WTC11 (cell line): ENCODE measurements at places on chromosomes 1 and 21. TPM values are rescaled to one million over a fixed set of nuclear protein-coding genes. Genes with fewer than 3 reads are reported as not detected.

DNA sequence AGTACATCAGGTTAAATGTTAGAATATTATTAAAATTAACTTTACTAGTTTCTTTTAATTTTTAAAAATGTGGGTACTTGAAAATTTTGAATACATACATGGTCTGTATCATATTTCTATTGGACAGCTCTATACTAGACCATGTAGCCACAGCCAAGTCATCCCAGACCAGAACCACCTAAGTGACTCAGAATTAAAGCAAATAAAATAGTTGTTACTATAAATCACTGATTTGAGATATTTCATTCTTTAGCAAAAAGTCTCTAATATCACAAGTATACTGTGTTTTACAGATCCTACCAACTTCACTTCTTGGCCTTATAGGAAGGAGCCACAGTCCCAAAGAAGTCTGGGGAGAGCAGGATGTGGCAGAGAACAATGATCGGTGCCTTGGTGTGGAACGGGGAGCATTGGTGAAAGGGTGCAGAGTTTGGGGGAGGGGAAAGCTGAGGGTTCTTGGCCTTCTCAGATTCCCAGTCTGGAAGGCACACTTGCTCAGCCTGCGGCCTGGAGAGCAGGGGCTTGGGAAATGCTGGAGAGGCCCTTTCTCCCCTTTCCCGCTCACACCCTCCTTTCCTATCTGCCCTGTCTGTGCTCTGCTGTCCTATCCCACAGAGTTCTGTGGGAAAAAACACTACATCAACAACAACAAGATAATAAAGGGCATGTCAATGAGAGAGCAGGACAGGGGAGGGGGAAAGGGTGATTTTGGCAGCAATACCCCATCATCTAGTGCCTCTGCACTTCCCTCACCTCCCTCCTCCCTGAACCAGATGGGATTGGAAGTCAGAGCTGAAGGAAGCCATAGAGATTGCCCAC is 122.1 kb downstream of the NGF start:
- DNase-seq: no peak

PLEKHA6 gene
- total RNA-seq: 9.2 to 11.6 TPM (median 11.0 TPM) in 3 replicates

DNA sequence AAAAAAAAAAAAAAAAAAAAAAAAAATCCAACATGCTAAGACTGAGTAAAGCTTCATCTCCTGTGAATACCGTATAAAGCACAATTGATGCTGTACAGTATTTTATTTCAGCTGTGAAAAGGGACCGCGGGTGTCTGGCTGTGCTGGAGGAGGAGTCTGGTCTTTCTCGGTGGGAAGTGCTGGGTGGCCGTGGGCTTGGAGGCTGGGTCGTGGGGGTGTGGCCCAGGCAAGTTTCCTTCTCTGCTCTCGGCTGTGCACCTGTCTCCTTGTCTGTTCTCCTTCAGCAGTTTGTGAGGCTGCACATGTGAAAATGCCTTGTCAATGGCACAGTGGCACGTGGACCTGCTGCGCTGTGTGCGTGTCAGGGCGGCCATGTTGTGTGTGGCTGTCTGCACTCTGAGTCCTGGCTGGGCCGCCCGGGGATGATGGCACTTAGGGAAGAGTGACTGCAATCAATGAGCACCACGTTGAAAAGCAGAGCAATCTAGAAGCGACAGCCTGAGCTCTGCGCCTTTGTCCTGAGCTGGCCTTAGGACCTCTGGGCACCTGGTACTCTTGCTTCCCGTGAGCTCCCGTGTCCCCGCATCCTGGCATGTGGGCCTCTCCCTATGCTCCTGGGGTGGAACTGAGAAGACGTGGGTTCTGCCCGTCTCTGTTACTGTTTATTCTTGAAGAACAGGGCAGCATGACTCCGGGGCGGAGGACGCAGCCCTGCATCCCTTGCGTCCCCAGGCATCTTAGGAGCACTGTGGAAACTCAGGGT is 14.5 kb downstream of the AGPAT3 start:
- no peak for DNase-seq

SEMA6C gene
- 16.3 to 21.0 TPM (median 18.1 TPM) in 3 replicates for total RNA-seq

DNA sequence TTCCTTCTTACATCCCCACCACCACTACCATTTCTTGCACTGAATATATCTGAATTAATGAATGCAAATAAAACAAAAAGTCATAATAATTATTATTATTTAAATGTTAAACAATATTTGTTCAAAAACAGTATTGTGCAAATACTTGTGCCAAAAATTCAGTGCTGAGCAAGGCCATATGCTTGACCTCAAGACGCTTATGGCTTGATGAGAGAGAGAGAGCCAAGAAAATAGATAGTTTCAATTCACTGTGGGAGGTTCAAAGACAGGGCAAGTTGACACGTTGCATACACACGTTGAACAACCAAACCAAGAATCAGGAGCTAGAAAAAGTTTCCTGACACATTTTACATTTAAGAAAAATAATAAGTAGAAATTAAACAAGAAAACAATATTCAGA is 1421.7 kb downstream of the KCNT2 start:
- DNase-seq: no peak

C1QC gene
- total RNA-seq: 0.21 to 0.66 TPM (median 0.28 TPM) in 3 replicates

- DNase-seq: no peak
Measured at GRCh38 chr1:2172012-2172411, 22.6 kb downstream of the FAAP20 start.

ORC1 gene
- total RNA-seq: 33.6 to 45.2 TPM (median 34.0 TPM) in 3 replicates

SLC45A1 gene
- 2.0 to 2.3 TPM (median 2.3 TPM) in 3 replicates for total RNA-seq

- peak; percentile 49 for DNase-seq
Measured at GRCh38 chr1:203351037-203351625, at the start of gene FMOD. Gene FMOD (minus strand): TSS chr1:203351122. CDS start chr1:203348270, 2,852 bp downstream.

GRCh38 chr1:162276493-162276892 is 100.2 kb downstream of the SPATA46 start:
- no peak for DNase-seq

DNA sequence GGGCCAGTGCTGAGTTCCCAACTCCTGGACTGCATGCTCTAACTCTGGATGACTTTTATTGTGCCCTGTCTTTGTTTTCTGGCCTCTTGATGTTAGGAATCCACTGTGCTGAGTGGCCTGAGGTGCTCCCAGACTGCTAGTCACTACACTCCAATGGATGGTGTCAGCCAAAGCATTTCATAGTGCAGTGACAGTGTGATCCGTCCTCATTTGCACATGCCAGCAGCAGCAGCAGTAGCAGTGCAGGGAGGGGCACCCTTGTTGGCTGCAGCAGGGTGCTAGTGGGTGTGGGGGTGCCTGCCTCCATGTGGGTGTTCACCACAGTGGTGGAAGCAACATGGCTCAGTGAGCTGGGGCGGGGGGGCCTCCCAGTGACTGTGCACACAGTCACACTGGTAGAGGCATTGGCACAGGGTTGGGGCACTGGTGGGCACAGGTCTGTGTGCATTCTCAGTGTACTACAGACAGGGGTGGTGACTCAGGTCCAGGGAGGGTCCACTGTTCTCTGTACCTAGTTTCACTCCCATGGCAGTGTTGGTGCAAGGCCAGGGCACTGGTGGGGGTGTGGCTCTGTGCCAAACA is 214.0 kb downstream of the ZC3H11B start:
- no peak for DNase-seq

OR2T2 gene
- total RNA-seq: not detected in 3 replicates

GRCh38 chr1:221648201-221648600 is 93.7 kb downstream of the DUSP10 start:
- DNase-seq: no peak

ZBTB37 gene
- 14.0 to 15.5 TPM (median 14.4 TPM) in 3 replicates for total RNA-seq

GRCh38 chr1:15323989-15324868 is 77.2 kb downstream of the FHAD1 start:
- DNase-seq: no peak

DNA sequence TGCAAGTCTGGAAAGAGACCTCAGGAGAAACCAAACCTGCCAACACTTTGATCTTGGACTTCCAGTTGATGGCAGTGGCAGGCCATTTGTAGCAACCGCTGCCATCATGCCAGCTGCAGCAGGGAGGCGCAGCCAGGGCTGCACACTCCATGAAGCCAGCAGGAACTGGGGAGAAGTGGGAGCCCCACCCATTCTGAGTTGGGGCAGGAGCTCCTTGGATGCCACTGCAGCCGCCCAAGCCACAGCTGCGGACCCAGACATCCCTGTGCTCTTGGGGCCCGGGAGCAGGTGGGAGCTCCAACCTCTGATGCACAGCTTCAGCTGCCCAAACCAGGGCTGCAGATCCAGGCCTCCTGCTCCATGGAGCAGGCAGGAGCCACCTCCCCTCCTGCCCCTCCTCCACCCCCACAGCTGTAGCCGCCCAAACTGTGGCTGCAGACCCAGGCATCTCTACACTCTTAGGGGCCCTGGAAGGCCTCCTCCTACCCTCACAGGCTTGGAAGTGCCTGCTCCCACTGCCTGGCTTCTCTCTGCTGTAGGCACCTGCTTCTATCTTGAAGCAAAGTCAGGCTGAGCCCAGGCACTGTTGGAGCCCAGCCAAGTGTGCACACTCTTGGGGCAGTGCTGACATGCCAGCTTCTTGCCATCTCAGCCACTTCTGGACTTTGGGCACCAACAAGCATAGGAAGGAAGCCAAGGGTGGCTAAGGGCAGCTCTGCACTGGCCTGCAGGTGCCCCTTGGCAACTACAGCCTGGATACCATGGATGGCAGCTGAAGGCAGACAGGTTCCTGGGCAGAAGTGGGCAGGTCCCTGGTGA is 20.0 kb upstream of the DISP1 start:
- peak; percentile 22 for DNase-seq

DNA sequence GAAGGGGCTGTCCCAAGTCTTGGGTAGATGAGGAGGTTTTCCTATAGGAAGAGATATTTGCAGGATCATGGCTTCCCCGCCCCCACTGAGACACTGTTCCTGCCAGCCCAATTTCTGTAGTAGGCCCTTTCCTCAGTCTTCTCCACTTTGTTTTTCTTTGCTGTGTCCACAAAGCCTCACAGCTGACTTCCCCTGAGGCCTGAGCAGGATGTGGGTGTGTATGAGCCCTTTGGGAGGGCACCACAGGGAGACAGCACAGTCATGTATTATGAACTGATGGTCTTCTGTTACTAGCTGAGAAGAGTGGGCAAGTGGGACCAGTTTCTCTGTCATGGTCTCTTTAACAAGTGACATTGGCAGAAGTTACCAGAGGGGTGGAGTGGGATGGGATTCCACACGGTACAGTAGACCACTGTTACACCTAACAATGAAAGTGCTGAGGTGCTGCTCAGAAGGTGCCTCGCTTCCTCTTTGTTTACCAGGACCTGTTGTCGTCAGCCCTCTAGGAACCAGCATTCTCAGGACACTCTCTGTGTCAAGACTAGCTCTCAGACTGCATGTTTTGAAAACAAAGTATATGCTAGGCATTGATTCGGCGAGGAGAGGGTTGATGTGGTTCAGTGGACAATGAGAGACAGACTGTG is 253.8 kb upstream of the HOOK1 start:
- DNase-seq: no peak

DNA sequence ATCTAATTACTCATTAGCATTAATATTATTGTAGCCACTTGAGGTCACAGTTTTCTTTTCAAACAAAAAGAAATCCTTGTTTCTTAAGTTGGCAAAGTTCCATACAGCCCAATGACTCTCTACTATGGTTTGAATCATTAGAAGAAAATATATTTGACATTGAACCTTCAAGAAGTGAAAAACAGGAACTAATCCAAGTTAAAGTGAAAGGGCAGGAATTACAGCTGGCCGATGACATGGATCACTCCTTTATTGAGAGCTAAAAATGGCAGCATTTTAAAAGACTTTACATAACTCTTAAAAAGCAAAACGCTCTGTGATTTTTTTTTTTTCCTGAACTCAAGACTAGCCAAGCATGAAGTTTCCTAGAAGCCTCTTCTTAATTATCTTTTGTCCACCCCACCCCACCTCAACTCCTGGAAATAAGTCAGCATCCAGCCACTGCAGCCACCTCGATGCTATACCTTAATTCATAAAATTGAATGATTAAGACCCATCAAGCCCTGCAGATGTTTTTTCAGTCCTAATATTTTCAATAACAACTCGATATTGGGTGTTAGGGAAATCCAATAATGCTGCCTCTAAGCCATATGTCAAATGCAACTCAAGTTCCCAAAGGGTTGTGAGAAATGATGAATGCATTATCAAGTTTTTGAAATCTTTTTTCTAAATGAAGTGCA is 323.1 kb downstream of the HHIPL2 start:
- no peak for DNase-seq

PPM1J gene
- total RNA-seq: 19.3 to 23.5 TPM (median 22.6 TPM) in 3 replicates

GRCh38 chr1:229058111-229058561 is 212.8 kb upstream of the RAB4A start:
- DNase-seq: no peak

AADACL4 gene
- total RNA-seq: 0.11 TPM in 1 of 3 replicates, not detected in the others

DNA sequence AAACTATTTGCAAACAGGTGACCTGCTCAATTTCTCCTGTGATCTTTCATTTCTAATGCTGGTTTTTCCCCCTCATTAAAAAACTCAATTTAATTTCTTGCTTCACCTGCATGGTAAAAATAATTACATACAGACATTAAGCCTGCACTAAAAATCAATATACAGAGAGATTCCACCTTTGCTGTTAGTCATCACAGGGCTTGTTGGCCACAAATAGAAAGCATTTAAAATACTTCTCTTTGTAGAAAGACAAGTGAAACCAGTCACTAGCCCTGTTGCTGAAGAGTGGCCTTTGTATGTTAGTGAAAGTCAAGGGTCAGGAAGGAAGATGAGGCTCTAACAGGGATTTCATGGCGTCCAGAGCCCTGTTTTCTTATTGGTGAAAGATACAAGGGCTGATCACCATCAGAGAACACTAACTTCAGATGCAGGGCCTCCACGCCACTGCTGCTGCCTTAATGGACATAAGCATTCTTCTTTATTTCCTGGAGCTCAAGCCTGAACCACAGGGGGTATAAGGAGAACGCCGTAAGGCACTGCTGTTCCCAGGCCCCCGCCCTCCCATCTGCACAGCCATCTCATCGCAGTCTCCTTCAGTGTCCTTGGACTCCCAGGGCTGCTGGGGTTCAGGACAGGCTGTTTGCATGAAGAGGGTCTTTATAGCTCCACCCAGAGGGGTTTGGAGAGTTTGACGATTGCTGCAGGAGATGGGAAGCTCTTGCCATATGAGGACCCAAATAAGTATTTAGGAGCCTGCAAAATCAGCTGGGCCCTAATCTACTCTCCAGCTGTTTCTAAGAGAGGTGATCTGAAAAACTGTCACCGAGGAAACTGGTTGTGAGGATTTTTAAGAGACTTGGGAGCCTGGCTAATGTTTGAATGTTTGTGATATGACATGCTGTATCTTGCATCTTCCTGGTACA is 117.3 kb upstream of the IRF2BP2 start:
- DNase-seq: no peak

- no peak for DNase-seq
Measured at GRCh38 chr1:161084597-161084988, 4.8 kb downstream of the NECTIN4 start.

DNA sequence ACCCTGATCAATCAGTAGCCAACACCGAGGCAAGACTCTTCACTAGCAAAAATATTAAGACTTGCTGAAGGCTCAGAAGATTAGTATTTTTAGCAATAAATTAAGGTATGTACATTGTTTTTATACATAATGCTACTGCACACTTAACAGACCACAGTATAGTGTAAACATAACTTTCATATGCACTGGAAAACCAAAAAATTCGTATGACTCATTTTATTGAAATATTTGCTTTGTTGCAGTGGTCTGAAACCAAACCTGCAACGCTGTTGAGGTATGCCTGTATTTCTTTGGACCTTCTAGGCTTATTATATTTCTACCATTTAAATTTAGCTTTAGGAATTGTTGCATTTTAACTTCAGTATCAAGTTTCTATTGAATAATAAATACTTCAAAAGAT is 65.8 kb upstream of the BCL9 start:
- no peak for DNase-seq

SIKE1 gene
- 65.2 to 75.2 TPM (median 68.7 TPM) in 3 replicates for total RNA-seq

SLC44A5 gene
- total RNA-seq: 1.6 to 1.8 TPM (median 1.8 TPM) in 3 replicates
